NCI-H1694 treated with DMSO at 0.1 percent for 48 hours (cell line): ENCODE measurements at places on chromosomes 4 and X.

DNA sequence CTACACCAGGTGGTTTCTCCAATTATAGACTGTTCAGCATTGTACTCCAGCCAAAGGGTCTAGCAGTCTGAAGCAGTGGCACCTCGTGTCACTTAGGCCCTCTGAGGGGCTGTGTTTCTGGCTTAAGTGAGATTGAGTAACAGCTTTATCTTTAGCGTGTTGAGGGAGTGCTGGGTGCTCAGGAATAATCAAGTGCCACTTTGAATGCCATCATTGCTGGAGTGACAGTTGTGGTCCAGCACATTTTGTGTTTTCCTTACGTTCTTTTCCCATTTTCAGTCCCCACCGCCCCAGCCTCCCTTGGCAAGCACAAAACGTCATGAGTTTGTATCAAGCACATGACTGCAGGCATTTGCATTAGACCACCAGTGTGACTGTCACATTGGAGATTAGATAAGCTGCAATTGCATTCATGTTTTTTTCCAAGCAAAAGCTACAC is 58.7 kb downstream of the FNIP2 start:
- DNase-seq = no peak

- DNase-seq = no peak
Observed at GRCh38 chr4:68907788-68908700, 43.6 kb downstream of the UGT2A3 start.

GRCh38 chrX:37860721-37861120 is 13.3 kb upstream of the DYNLT3 start:
- no peak for DNase-seq

GRCh38 chr4:2822461-2823300 is 21.0 kb upstream of the ADD1 start:
- DNase-seq = no peak

GRCh38 chr4:131091896-131092295 is 1995.9 kb downstream of the C4orf33 start:
- peak; percentile 63 for DNase-seq

DNA sequence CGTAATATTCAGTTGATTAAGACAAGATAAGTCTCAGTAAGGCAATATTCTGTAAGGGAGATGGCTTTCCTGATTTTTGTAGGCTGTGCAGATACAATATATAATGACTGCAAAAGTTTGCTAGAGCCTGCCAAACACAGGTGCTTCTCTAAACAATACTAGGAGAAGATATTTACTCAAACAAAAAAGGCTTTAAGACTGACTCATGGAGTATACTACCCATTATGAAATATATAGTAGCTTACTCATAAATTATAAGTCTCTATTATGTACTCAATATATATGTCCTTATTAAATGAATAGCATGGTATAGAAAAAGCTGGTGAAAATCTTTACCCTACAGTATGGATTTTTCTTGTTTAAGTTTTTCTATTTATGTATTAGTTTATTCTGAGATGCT is 93.2 kb upstream of the IL15 start:
- DNase-seq = no peak

GRCh38 chrX:10025742-10026493 is 58.8 kb downstream of the CLDN34 start:
- DNase-seq = no peak
